Breast epithelium (tissue), 4 donors: ENCODE measurements at places on chromosomes 4 and X. TPM values are rescaled to one million over a fixed set of nuclear protein-coding genes. Genes with fewer than 3 reads are reported as not detected.

Gene MAGEB16
- not detected for total RNA-seq

Gene DCAF16
- total RNA-seq = 28.2 TPM

Gene FAM47A
- total RNA-seq = not detected

Gene BEX5
- 3.3 TPM for total RNA-seq

Gene LUZP4
- total RNA-seq = not detected

Gene FOXO4
- 30.1 TPM for total RNA-seq

Gene ZMAT1
- 32.8 TPM for total RNA-seq

Gene SETD7
- total RNA-seq = 54.9 TPM

Gene STATH
- not detected for total RNA-seq

Gene FATE1
- not detected for total RNA-seq

Gene CCNB3
- 1.3 TPM for total RNA-seq

Gene PDZD11
- 27.2 TPM for total RNA-seq

Gene TMEM255A
- total RNA-seq = 5.6 TPM

Gene DDX53
- total RNA-seq = not detected

Gene ADH1C
- 50.1 TPM for total RNA-seq

Gene ZFYVE28
- 12.3 TPM for total RNA-seq

Gene DMD
- 57.0 TPM for total RNA-seq

Gene CSN1S1
- total RNA-seq = 2.9 TPM

Gene TASL
- 1.4 TPM for total RNA-seq

Gene SLITRK4
- total RNA-seq = 76.3 TPM

Gene CYSLTR1
- 2.8 TPM for total RNA-seq

Gene SMR3B
- not detected for total RNA-seq

Gene PDGFRA
- total RNA-seq = 130 TPM

Gene ADH1A
- 0.66 TPM for total RNA-seq

Gene H2AZ1
- total RNA-seq = 166 TPM

Gene CXorf65
- total RNA-seq = not detected

Gene DDIT4L
- total RNA-seq = 1.8 TPM

Gene RWDD4
- total RNA-seq = 19.3 TPM

Gene CT45A3
- not detected for total RNA-seq

Gene CPLX1
- 0.16 TPM for total RNA-seq

Gene SLBP
- 45.1 TPM for total RNA-seq

Gene RAP1GDS1
- total RNA-seq = 33.8 TPM

Gene FAM156A
- total RNA-seq = 21.6 TPM

Gene EOLA2
- 34.7 TPM for total RNA-seq

Gene UGT2B10
- total RNA-seq = not detected

Gene P2RY4
- 1.3 TPM for total RNA-seq

Gene COL25A1
- total RNA-seq = 2.8 TPM

Gene GAGE1
- total RNA-seq = not detected
